Kidney epithelial cell (primary cell): ENCODE measurements at places on chromosomes 2 and 18.

- no peak for DNase-seq
Observed at GRCh38 chr2:26646986-26647672, 6.0 kb upstream of the CIB4 start.

DNA sequence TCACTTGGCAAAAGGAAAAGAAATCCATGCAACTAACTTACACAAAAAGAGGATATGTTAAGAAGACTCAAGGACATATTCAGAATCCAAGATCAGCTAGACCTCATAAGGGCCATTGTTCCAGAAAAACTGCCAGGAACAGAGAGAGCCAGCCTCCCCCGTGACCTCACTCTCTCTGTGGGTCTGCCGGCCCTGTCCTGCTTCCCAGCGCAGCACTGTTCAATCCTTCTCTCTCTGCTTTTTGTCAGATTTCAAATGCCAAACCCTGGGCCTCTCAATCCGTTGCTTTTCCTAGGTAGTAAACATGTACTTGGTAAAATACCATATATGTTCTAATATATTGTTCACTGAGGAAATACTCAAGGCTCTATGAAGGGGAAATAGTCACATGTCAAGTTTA is 40.0 kb upstream of the ACKR3 start:
- no peak for DNase-seq

DNA sequence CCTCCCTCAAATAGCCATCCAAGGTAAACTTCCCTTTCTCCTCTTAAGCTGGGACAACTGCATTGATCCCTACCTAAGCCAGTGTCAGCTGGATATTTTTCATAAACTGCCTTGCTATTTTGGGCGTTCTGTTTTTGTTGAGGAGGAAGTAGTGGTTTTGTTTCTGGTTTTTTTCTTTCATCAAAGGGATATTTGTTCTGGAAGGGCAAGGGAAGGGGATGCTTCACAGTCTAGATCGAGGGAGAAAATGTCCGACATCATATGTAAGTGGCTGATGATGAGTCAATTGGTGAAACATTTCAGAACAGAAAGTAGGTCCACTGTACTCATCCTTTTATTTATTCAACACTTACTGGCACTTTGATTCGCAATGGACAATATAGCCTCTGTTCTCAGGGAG is 31.0 kb downstream of the TANC1 start:
- no peak for DNase-seq

DNA sequence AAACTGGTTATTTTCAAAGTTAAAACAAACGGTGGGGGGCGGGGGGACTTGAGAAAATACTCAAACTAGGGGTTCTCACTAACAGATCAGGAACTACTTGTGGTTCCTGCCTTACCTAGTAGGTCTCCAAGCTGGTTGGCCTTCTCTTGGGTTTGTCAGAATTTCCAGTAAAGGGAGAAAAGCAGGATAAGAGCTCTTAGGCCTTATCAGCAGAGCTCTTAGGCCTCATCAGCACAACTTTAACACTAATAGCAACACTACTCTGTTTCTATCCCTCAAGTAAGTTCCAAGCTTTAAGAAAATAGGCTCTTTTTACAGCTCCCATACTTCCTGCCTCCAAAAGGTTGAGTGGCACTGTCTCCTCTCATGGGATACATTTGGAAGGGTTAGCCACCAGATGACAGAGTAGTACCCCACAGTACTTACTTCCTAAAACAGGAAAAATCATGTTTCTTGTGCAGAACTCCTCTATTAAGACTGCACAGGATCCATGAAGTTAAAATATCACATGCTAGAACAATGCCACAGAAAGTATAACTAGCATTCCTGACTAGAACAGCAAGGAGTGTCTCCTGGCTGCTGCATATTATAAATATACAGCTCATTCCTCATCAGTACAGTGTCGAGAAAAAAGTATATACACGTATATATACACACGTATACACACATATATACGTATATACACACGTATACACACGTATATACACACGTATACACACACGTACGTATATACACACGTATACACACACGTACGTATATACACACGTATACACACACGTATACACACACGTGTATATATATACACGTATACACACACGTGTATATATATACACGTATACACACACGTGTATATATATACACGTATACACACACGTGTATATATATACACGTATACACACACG is 6.1 kb downstream of the FBXO11 start:
- no peak for DNase-seq

GRCh38 chr18:1062588-1062987 is 157.9 kb downstream of the ADCYAP1 start:
- no peak for DNase-seq

DNA sequence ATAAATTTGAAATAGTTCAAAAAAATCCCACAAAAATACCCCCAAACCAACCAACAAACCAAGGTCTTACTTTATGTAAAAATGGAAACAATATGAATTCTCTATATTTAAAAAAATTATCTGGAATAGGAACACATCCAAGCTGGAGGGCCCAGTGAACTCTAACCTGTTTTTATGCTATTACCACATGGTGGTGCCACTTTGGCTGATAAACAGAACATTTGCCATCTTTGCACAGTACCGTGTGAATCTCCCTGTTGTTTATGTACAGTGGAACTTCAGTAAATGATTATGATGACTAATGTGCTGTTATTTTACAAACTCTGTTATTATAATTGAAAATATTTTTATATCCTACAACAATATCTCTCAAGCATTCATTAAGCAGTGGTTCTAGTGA is 145.3 kb upstream of the SMAD7 start:
- DNase-seq: no peak

GRCh38 chr18:986051-986450 is 81.4 kb downstream of the ADCYAP1 start:
- DNase-seq: no peak

DNA sequence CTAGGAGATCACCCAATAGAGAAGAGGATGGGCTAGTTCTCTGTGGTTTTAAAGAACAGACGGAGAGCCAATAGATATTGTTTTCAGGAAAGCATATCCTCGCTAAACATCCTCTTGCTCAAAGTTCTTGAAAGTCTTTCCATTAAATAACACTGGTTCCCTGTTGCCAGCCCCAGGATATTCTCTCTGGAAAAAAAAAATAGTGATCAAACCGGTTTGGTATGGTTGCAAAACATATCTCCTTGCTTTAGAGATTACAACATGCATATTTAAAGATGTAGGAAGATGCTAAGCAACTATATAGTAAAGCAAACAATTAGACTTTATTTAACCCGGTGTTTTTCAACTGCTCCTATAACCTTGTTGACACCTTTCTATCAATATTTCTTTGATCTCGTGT is 211.4 kb downstream of the CMPK2 start:
- DNase-seq: no peak

- DNase-seq: no peak
Observed at GRCh38 chr2:19648583-19648982, 253.2 kb downstream of the TTC32 start.

DNA sequence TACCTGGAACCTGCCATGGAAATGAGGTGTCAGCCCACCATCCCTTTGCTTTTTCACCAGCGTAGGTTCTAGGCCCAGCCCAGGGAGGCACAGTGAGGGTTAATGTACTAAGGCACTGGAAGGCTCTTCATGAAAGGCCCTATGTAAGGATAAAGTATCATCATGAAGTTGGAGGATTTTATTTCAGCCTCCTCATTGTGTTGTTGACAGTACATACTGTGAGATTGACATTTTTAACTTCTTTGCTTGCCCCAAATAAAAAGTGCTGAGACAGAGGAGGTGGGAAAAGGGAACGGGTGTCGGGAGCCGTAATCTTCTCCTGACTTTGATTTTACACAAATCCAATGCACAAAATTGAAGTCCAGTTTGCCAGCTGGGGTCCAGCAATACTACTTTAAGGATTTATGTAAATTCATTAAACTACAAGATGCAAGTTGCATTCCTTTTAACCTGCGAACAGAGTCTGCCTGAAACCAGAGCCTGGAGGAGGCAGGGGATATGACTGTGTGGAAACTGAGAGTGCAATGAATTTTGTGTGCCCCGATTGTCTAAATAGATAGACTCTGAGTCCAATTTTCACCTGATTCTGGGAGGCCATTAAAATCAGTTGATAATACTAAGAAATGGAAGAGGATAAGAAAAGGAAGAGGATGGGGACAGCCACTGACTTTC is 5.4 kb upstream of the NCKAP5 start:
- DNase-seq: no peak

- DNase-seq: no peak
Observed at GRCh38 chr2:88697370-88698026, 6.0 kb downstream of the RPIA start.

DNA sequence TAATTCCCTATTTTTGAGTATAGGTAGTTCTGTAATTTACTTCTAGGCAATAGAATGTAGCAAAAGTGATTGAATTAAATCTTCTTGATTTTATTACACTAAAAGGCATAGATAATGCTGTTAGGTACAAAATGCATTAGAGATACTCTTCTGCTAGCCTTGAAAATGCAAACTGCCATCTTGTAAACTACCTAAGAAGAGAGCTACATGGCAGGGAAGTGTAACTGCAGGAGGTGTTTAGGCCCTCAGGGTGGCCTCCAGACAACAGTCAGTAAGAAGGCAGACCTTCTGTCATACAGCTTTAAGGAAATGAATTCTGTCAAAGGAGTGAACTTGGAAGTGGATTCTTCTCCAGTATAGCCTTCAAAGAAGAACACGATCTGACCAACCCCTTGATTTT is 1396.8 kb upstream of the SLC39A10 start:
- DNase-seq: no peak

DNA sequence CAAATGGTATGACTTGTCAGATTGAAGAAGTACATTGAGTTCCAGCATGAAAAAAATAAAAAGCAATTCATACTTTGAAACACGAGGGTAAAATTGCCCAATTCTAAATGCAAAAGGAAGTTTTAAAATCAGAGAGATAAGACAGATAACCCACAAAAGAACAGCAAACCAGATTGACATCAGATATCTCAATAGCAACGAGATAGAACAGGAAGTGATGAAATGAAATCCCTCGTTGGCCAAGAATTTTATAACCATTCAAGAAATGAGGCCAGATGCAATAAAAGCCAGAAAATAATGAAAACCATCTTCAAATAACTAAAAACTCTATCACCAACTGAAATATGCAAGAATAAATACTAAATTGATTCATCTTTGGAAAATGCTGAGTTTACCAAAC is 172.8 kb downstream of the CD226 start:
- DNase-seq: no peak
